Brain pericyte (primary cell): ENCODE measurements at places on chromosomes 5 and 9.

DNA sequence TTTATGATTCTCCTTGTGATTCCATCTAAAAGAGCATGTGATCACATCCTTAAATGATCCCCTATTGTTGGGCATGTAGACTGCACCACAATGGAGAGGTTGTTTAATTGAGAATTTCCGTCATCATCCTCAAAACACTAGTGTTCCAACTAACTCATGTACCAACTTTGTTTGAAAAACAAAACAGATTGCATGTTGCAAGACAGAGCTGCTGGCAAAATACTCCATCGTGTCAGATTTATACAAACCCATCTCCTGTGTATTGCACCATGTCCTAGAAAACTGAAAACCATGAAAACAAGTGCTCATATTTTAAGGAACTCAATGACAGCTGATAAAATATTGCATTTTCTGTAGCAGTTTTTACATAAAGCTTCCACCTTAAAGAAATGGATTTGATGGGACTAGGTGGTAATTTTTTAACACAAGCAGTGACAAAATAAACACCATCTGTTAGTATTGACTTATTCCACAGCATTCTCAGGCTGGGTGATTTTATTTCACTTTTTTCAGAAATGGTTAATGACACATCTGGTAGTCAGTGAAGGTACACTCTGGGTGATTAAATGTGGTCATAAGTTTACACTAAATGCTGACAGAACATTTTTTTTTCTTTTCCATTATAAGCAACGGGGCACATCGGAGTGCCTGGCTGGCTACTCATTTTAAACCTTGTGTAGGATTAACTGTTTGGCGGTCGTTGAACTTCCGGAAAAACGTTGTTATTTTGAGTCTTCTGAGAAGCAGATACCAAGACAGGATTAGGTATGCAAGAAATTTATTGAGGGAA lies 602.9 kb upstream of the WWC1 start:
- no peak for DNase-seq

DNA sequence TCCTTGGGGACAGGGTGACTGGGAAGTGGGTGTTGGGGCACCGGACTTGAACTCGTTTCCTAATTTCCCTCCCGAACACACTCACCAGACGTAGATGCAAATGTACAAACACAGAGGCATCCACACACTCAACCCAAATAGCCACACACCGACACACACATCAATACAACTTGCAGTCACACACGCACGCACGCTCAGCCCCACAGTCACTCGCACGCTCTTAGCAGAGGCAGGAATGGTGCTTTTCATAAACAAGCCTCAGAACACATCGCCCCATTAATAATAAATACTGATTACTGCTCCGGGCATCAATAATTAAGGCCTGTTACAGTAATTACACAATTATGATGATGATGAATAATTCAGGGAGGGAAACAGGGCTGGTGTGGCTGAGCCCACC lies 5.7 kb downstream of the BARHL1 start:
- DNase-seq: no peak

DNA sequence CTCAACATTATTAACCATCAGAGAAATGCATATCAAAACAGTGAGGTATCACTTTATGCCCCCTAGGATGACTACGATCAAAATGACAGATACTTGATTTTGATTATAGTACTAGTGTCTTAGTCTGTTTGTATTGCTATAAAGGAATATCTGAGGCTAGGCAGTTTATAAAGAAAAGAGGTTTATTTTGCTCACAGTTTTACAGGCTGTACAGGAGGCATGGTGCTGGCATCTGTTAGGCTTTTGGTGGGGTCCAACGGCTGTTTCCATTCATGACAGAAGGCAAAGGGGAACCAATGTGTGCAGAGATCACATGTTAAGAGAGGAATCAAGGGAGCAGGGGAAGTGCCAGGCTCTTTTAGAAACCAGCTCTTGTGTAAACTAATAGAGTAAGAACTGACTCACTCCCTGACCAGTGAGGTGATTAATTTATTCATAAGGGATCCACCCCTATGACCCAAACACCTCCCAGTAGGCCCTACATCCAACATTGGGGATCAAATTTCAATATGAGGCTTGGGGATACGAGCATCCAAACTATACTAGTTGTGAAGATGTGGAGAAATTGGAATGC lies 16.0 kb upstream of the AFF4 start:
- DNase-seq: no peak

DNA sequence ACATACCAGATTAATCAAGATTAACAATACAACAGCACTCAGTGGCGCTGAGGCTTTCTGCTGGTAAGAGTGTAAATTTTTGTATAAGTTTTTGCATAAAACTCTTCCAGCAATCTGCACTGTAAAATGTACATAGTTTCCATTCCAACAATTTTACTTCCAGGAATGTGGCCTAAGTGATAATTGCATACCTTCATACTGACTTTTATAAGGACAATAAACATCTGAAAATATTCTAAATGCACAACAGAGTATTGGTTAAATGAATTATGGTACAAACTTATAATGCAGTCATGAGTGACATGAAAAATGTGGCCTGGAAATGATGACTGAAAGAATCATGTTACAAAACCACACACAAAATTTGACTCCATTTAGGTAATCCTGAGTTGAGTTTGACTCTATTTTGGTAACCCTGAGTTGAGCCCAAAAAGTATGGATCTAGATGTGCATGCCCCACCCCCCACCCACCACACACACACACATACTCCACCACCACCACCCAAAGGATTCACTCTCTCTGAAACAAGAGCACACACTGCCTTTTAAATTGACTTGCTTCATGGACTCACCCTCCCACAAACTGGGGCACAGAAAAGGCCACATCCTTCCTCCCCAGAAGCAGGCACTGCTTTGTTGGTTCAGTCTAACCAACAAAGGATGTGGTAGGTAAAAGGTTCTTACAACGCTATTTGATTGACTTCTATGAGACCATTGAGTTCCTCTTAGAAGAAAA lies 137.6 kb downstream of the SUSD1 start:
- DNase-seq: no peak

DNA sequence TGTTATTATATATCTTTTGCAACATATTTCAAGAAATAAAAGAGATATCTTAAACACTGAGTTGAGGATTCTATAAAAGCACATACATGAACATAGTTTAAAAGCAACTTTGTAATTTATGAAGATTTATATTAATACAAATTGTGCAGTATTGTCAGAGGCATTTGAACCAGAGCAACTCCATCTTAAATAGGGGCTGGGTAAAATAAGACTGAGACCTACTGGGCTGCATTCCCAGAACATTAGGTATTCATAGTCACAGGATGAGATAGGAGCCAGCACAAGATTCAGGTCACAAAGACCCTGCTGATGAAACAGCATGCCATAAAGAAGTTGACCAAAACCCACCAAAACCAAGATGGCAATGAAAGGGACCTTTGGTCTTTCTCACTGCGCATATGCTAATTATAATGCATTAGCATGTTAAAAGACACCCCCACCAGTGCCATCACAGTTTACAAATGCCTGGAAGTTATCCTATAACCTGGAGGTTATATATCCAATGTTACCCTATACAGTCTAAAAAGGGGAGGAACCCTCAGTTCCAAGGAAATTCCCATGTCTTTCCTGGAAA lies 320.2 kb downstream of the FAM170A start:
- DNase-seq: no peak

DNA sequence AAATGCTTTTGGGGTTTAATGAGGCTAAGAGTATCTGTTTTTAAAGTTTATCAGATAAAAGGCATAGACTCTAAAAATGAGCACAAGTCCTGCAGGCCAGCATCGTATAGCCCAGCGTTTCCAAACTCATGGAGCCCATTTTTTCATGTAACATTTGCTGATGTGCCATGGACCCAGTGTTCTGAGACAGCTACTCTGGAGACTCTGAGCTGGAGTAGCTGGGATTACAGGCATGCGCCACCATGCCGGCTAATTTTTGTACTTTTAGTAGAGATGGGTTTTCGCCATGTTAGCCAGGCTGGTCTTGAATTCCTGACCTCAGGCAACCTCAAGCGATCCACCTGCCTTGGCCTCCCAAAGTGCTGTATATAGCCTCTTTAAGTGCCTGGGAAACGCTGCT lies 15.8 kb downstream of the GLRX start:
- DNase-seq: no peak

GRCh38 chr9:21252721-21253547 lies 13.1 kb upstream of the IFNA14 start:
- no peak for DNase-seq

DNA sequence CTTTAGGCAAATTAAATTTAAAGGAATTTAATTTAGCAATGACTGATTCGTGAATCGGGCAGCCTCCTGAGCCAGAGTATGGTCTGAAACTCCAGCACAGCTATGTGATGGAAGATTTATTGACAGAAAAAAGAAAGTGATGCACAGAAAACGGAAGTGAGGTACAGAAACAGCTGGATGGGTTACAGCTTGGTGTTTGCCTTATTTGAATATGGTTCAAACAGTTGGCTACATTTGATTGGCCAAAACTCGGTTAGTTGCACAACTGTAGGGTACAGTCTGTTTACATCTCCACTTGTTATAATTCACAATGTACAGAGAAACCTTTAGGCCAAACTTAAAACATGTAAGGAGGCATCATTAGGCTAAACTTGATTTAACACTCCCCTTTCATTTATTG lies 1716.1 kb upstream of the C9orf72 start:
- no peak for DNase-seq

- DNase-seq: no peak
These were observed 173.3 kb downstream of the COL23A1 start for GRCh38 chr5:178416919-178417318.

DNA sequence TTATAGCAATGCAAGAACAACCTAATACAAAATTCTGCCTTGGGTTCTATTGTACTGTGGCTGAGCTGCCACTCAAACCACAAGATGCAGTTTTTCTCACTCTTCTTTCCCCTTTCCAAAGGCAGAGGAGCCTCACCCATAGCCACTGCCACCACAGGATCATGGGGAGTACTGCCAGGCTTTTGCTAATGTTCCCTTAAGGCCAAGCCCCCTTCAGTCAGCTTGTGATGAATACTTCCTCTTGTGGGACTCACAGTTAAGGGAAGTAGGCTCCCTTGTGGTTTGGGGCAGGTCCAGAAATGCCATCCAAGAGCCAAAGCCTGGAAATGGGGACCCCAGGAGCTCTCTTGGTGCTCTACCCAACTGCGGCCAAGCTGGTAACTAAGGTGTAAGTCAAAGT lies 258.7 kb downstream of the SPATA31D1 start:
- DNase-seq: no peak

DNA sequence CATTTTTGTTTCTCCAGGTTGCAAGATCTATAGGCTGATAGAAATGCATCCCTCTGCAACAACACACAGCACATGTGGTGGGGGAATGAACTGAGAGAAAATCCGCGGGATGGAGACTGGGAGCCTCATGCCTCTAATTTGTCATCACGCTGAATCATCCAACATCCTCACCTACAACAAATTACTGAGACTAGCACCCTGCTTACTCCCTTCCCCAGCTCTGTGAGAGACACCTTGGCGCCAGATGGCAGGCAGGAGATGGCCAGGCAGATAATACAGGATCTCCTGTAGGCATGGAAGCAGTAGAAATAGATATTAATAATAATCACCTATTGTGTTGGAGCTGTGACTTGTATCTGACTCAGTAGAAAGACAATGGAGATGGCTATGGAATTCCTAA lies 276.9 kb downstream of the SEMA5A start:
- DNase-seq: no peak

DNA sequence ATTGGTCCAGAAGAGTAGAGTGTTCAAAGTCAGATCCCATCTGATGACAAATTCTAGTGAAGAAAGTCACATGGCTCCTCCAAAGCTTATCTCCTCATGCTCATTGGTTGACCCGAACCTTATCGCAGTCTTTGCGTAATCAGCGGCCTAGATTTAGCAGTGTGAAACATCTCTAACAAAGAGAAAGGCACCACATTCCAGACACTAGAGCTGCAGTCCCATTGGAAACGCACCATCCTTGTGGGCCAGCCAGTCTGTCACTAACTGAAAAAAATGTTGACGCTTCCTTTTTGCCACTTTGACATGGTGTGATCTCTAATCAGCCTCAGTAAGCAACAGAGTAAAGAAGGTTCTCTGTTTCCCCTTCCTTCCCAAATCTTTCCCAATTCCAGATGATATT lies 458.0 kb upstream of the WWC1 start:
- no peak for DNase-seq

- no peak for DNase-seq
These were observed 6.0 kb downstream of the SHROOM1 start for GRCh38 chr5:132824426-132824825.

DNA sequence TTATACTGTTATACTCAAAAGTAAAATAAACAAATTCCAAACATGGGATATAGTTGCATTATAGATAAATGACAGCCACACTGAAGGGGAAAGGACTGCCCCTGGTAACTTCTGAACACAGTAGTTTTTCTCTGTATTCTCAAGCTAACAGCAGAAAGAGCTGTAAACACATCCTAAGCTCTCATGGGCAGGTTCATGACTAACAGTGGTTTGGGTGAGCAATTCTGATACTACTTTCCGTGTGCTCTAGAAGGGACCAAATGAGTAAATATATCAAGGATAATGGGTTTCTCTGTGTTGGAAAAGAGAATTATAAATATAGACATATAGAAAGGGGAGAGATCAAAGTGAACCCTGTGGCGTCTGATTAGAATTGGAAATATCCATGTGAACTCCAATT lies 2.2 kb upstream of the LCN6 start:
- no peak for DNase-seq

DNA sequence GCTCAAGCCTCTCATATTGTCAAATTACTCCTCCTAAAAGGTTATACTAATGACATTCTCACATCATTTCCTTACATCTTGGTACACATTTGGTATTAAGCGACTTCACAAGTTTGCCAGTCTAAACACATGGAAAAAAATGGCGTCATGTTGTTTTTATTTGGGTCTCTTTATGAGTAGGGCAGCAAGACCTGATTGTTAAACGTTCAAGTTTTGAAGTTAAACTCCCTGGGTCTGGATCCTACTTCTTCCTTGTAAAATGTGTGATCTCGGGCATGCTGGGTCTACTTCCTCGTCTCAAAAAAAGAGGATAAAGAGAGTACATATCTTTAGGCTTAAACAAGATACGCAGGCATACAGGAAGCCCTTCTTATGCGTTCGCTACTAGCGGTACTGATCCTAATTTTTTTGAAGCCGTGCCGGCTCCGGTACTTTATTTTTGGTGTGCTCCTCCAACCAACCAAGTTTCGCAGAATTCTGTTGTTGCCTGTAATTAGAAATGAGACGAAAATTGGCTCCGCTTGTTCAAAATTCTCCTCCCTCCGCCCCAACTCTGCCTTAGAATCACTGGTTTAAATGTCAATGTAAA lies 596 bp upstream of the CDC37L1 start:
- no peak for DNase-seq

DNA sequence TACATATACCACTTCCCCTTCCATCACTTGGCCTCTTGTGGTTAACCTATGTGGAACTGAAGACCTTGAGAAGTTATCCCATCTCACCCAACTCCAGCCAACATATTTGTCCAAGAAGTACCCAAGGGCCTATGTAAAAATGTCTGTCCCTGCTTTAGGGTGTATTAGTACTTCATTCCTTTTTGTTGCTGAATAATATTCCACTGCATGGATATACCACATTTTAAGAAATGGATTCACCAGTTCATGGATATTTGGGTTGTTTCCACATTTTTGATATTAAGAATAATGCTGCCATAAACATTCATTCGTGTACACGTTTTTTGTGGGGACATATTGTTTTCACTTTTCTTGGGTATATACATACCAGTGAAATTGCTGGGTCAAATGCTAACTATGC lies 28.6 kb downstream of the IDNK start:
- DNase-seq: no peak

GRCh38 chr5:107563959-107564544 lies 106.7 kb downstream of the EFNA5 start:
- no peak for DNase-seq

GRCh38 chr5:74139589-74139988 lies 500.9 kb downstream of the ENC1 start:
- DNase-seq: no peak
